ENCODE measurements at places on chromosomes 6 and 20.

- DNase-seq: no peak
These were observed at the start of gene MYO6 for GRCh38 chr6:75748743-75749538. Gene MYO6 (plus strand): TSS chr6:75749239. CDS start chr6:75817548, 68,309 bp downstream.

- DNase-seq: no peak
These were observed 51.0 kb downstream of the TXNDC5 start for GRCh38 chr6:7859591-7859990.

DNA sequence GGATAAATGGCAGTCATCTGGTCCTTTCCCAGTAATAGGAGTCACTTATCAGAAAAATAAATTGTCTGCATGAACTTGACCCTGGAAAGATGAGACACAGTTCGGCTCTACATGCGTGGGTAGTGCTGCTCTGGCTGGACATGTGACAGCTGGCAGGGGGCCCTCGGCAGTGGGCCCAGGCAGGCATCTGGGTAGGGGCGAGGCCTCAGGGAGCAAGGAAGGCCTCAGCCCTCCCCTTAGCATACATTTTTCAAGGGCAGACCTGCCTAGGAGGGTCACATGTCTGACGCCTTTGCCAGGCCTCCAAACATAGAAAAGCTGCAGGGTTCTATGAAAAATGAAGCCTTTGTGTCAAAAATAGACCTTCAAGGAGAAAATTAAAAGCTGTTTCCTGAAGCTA, 12.8 kb upstream of the ILRUN start:
- no peak for DNase-seq

DNA sequence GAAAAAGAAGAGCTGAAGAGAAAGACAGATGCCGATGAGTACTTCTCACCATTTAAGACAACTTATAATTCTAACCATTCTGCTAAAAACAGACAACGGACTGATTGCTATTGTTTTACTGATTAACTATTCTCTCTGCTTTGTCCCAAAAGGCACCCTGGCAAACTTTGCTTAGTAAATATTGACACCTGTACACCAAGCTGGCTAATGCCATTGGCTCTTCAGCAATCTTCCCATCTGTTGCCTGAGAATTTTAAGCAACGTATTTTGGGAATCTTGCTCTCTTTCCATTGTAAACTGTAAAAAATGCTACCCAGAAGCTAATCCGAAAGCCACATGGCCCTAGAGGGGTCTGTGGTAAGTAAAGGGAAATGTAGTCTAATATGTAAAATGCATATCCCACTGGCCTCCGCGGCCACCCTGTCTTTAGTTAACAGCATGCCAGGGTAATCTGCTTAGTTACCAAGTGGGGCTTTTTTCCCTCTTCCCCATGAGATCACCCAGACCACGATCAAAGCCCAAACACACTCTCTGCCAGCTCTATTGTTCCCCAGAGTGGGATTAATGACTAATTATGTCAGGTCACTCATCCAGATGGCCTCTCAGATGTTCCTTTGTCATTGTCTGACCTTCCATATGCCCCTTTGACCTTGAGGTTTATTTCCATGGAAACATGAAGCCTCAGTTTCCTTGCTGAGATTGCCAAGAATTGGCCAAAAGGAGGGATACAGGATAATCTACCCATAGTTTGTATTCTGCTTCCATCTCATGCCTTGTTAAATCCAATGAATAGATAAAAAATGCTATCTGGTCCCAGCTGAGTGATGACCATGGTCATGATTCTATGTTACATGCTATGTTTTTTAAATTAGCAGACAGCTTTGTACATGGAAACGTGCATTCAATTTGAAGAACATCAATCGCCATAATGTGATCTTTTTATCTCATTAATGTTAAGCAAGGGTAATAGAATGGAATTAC, 216.4 kb upstream of the MCHR2 start:
- DNase-seq: no peak

DNA sequence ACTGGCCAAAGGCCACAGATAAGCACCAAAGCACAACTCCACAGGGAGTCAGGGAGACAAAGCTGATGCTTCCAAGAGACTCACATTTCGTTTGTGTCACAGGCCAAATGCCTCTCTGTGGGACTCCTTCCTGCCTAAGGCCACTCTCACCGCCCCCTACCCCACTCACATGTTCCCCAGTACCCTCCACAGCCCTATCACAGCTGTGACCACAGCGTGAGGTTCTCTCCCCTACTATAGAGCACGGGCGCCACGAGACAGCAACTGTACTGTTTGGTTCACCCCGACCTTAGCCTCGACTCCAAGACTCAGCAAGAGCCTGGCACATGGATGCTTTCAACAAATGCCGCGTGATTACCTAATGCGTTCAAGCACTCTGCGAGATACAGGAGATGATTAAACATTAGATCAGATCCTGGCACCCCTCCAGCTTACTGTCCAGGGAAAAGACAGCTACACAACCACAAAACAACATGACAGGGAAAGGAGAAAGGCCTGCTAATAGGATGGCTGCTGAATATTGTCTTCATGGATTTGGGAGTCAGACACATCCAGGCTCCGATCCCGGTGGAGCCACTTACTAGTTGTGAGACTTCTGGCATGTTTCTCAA, 105.5 kb downstream of the AGPAT4 start:
- DNase-seq: no peak

- peak; percentile 14 for DNase-seq
These were observed 208.8 kb downstream of the RNF144B start for GRCh38 chr6:18595774-18596530.

- DNase-seq: no peak
These were observed 236.3 kb upstream of the ZNF217 start for GRCh38 chr20:53829724-53830521.

- DNase-seq: no peak
These were observed 15.9 kb downstream of the MAP1LC3A start for GRCh38 chr20:34574426-34574825.

DNA sequence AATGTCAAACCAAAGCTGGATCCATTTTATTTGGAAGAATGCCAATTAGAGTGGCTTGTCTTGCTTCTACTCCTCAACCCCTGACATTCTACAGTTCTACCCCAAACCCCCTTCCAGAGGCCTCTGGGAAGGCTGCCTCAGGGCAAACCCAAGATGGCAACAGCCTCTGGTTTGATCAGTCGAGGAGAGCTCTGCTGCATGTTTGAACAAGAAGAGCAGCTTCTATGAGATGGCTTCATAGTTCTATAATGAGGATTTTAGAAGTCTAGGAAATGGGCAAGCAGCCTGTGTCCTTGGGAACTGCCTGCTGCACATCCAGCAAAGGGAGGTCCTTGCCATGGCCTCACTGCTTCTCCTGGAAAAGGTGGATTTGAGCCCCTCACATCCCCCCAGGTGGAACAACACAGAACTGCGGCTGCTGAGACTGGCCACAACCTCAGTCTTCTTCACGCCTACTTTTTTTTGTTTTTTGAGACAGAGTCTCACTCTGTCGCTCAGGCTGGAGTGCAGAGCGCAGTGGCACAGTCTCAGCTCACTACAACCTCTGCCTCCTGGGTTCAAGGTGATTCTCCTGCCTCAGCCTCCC, 37.9 kb downstream of the ZC3H12D start:
- no peak for DNase-seq

DNA sequence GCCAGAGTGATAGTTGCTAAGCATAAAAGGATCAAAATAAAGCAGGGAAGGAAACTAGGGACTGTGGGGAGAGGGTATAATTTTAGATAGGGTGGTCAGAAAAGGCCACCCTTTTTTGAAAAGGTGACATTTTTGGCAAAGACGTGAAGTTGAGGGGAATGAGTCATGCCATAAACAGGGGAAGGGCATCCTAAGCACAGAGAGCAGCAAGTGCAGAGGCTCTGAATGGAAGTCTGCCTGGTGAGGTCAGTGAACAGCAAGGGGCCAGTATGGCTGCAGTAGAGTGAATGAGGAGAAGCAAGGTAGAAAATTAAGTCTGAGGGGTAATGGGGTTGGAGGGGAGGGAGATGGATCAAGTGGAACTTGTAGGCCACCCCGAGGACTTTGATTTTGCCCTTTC, 2.4 kb downstream of the KLC4 start:
- no peak for DNase-seq

DNA sequence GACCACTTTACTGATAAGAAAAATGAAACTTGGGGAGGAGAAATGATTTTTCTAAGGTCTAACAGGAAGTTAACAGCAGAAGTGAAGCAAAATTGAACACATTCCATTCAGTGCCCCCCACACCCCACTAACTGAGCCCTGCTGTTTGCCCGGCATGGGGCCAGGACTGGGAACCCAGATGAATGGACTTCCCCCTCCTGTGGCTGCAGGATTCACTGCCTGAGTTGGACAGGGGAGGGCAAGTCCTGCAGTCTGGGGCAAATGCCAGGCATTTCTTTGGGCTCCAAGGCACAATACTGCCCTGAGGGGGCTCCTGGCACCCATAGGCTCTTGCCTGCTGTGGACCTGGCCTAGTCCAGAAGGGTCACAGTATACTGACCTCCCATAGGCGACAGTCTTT, 28.3 kb downstream of the FYN start:
- DNase-seq: no peak

GRCh38 chr6:40331545-40331944, 255.6 kb downstream of the LRFN2 start:
- no peak for DNase-seq

GRCh38 chr6:144248003-144248402, 37.1 kb upstream of the UTRN start:
- no peak for DNase-seq

DNA sequence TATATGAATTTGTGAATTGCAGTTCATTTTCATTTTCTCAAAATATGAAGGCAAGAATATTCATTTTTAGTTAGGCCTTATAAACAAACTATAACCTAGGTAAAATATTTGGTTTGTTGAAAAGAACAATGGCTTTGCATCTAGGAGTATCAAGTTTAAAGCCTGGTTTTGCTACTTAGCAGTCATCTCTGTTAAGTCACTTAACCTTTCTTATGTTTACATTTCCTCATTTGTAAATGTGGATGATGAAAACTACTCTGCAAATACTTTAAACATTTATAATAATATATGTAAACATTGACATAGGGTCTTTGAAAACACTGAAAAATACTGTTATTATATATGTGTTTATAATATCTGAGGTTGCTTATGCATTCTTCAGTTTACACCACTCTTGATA, 135.5 kb downstream of the CENPW start:
- no peak for DNase-seq

GRCh38 chr20:16243470-16243869, 329.8 kb downstream of the KIF16B start:
- DNase-seq: no peak

DNA sequence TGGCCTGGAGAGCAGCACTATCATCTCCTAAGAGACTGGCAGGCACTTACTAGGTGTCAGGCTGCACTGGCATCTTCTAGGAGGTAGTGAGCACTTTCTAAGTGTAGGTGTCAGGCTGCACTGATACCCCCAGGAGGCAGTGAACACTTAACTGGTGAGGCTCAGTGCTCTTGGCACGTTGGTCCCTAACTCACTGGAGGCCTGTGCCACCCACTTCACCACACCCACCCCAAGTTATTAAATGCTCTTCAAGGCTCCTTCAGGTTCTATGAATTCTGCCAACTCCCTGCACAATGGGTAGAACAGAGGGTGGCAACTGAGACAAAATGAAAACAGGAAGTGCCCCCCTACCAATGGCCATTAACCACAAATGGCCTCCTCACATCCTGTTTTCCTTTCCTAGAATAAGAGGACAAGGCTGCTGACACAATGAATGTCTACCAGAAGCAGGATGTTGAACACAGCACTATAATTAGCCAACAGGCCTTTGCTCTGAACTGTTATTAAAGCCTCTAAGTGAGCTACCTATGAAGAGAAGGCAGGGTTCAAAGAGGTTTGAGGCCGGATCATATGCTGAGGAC, 29.4 kb downstream of the NCOA5 start:
- DNase-seq: peak; percentile 10

DNA sequence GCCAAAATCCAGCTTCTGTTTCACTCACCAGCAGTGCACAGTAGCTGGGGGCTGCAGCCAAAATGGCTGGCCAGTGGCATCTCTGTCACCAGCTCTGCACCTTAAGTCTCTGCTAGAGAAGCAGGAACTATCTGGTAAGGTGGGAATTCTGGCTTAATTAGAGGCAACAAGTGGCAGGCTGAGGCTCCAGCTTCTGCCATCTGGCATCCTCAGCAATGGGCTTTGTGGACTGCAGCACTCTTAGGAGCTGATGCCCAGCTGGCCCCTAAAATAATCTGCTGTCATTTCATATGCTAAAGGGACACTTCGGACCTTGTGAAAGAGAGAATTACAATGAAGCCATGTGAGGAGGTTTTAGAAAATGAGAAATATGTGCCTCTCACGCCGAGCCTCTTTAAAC, 4.6 kb upstream of the CLDN20 start:
- no peak for DNase-seq

DNA sequence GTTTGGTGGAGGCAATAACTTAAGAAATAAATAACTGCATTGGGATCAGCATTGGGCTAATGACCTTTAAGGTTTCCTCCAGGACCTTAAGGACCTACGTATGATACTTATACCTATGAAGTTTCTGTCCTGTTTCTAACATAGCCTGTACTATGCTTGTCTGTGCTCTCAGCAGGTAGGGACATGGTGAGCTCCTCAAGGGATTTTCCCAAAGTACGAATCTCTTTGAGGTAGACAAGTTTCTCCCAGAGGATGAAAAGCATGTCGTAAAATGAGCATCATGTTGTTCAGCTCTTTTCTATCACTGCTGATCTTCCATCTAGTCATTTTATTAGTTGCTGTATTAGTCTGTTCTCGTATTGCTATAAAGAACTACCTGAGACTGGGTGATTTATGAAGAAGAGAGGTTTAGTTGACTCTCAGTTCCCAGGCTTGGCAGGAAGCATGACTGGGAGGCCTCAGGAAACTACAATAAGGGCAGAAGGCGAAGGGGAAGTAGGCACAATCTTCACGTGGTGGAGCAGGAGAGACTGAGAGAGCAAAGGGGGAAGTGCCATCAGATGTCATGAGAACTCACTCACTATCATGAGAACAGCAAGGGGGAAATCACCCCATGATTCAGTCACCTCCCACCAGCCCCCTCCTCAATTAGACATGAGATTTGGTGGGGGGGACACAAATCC, 77.8 kb upstream of the TGM3 start:
- DNase-seq: no peak

DNA sequence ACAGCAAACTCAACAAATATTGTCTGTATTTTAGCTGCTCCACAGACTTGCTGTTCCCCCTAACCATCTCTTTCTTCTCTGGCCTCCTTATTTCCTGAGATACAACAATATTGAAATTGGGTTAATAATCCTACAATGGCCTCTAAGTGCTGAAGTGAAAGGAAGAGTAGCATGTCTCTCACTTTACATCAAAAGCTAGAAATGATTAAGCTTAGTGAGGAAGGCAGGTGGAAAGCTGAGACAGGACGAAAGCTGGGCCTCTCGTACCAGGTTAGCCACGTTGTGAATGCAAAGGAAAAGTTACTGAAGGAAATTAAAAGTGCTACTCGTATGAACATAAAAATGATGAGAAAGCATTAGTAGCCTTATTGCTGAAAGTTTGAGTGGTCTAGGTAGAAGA, 63.8 kb downstream of the ELOVL5 start:
- no peak for DNase-seq

DNA sequence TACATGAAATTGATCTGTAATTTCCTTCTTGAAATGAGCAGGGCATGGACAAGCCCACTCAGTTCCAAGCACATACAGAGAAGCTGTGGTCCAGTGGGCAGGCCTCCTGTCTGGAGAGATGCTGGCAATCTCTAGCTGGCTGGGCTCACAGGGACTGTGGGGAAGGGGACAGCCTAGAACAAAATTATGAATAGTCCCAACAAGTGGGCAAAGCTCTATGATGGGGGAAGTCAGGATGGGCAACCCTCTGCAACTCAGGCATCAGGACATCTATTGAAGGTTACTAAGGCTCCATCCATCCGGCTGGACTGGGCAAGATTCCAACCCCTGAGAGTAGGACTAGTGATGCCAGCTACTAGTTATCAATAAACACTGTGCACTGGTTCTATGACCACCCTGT, 40.9 kb downstream of the TRERF1 start:
- DNase-seq: no peak

GRCh38 chr6:109787312-109787711, 96.2 kb downstream of the FIG4 start:
- DNase-seq: no peak

Data from CD4-positive, alpha-beta T cell treated with Interleukin-6 at 100 ng/mL for 8 hours (primary cell).